ENCODE measurements at places on chromosomes 11 and 22.

DNA sequence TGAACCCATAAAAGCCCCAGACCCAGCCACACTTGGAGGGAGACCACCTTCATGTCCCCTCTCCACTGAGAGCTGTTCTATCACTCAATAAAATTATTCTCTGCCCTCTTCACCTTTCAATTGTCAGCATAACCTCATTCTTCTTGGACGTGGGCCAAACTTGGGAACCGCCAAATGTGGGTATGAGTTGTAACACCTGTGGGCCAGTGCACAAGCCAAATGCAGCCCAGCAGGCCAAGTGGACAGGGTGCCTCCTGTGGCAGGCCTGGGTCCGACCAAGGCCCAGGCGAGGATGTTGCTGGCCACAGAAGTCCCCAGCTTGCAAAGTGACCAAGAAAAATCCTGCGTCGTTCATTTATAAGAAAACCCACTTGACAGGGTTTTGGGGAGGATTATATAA is 621.2 kb downstream of the METTL15 start:
- H3K27ac ChIP-seq = no peak overlapping the region
- H3K36me3 ChIP-seq = no peaks in the 10 kb centered on the region
- H3K4me1 ChIP-seq = no peaks in the 10 kb centered on the region
- no peaks in the 10 kb centered on the region for H3K27me3 ChIP-seq
- no peak for DNase-seq

- peaks cover 15% of the 10 kb centered on the region for H3K27me3 ChIP-seq
- H3K4me1 ChIP-seq = peaks cover 3% of the 10 kb centered on the region
- H3K36me3 ChIP-seq = no peaks in the 10 kb centered on the region
- H3K4me3 ChIP-seq = no peak overlapping the region
Measured at GRCh38 chr11:69212798-69213110, 57.0 kb downstream of the SMIM38 start.

GRCh38 chr11:61052182-61052972 is 49.9 kb upstream of the CD5 start:
- peak overlapping the region; percentile 67 for H3K27ac ChIP-seq
- H3K4me3 ChIP-seq = no peak overlapping the region
- peaks cover 24% of the 10 kb centered on the region for H3K36me3 ChIP-seq
- peaks cover 47% of the 10 kb centered on the region for H3K4me1 ChIP-seq

GRCh38 chr22:46779651-46780050 is 17.2 kb downstream of the TBC1D22A start:
- peaks cover 36% of the 10 kb centered on the region for H3K4me1 ChIP-seq
- H3K27ac ChIP-seq = no peak overlapping the region
- H3K27me3 ChIP-seq = peaks cover 1% of the 10 kb centered on the region
- H3K36me3 ChIP-seq = peaks cover 13% of the 10 kb centered on the region

GRCh38 chr11:1202776-1203504 is 19.9 kb upstream of the MUC5B start:
- no peak overlapping the region for H3K4me3 ChIP-seq
- H3K27ac ChIP-seq = no peak overlapping the region
- H3K27me3 ChIP-seq = no peaks in the 10 kb centered on the region
- no peaks in the 10 kb centered on the region for H3K4me1 ChIP-seq
- no peaks in the 10 kb centered on the region for H3K36me3 ChIP-seq

- no peak overlapping the region for H3K4me3 ChIP-seq
- H3K27me3 ChIP-seq = no peaks in the 10 kb centered on the region
- H3K4me1 ChIP-seq = no peaks in the 10 kb centered on the region
- DNase-seq = no peak
- no peaks in the 10 kb centered on the region for H3K36me3 ChIP-seq
Measured at GRCh38 chr22:46418827-46419226, 83.3 kb downstream of the TRMU start.

DNA sequence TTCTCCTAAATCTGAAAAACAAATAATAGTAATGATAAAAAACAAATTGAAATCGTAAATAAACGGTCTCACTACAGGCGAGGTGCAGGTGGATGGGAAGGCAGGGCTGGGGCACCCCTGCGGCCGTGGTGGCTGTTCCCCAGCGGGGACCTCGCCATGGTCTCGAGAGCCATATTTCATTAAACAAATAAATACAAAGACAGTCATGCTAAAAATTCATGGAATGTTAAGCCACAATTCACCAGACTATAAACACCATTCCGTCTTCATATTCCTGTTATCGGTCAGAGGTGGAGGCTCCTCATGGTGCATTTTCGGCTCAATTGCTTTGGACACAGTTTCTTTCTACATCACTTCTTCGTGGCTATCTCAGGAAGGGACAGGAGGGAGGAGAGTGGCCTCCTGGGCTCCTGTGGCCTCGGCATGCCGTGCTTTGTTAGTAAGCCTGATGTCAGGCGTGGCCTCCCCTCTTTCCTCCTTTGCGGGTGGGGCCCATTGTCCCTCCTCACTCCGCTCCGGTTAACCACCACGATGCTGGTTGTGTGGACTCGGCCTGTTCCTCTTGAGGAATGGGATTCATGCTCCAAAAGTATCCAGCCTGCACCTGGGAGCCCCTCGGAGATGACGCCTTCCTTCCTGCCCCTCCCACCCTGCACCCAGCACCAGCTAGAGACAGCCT is 16.1 kb upstream of the BRSK2 start:
- no peaks in the 10 kb centered on the region for H3K4me1 ChIP-seq
- no peak for DNase-seq
- no peak overlapping the region for H3K4me3 ChIP-seq
- no peaks in the 10 kb centered on the region for H3K36me3 ChIP-seq

DNA sequence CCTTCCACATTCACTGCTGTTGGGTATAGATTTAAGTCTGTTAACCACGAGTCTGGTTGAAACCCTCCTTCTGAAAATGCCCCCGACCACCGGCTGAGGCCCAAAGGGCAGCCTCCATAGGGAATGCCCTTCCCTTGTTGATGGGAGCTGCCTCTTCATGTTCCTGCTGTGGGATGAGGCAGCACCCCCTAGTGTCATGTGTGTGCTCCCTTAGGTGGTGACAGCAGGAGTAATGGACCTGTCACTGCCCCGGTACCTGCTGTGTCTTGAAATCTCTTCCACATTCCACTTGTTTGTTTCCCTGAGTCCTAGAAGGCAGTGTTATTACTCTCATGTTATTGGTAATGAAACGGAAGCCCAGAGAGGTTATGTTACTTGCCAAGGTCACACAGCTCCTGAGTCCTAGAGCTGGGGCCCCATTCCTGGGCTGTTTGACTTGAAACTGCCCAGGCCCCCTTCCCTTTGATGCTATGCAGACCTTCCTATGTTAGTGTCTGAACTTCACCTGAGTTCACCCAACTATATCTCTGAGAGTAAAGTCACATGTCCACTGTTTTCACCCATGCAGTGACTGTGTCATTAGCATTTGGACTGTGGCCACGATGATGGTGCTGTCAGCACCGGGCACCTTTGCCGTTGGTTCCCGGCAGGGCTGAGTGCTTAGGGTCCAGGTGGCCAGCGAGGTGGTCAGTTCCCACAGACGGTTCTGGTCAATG is 234.3 kb downstream of the TBC1D22A start:
- no peaks in the 10 kb centered on the region for H3K36me3 ChIP-seq
- no peak overlapping the region for H3K4me3 ChIP-seq
- no peak overlapping the region for H3K27ac ChIP-seq

DNA sequence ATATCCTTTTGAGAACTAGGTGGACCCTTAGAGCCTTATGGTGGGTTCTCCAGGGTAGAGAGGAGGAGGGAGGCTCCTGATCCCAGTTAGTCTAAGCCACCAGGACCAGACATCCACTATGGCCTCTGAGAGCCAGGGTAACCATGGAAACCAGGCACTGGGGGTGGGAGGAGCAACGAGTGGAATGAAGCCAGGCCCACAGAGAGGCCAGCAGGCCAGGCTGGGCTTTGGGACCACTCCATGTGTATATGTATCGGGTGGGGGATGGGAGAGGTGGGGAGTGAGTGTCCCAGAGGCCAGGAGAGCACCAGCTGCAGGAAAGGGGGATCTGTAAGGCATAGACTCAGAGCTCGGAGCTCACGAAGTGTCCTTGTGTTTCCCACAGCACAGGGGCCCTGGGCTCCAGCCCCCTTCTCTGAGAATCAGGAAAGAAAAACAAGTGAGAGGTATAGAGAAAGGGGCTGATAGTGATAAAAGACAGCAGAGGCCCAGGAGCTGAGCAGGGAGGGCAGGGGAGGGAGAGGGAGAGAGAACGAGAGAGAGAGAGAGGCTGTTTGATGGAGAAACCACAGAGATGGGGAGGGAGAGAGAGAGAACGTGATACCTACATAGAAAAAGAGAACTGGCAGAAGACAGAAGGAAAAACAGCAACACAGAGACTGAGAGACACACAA is 15.5 kb upstream of the TSPAN18 start:
- peaks cover 1% of the 10 kb centered on the region for H3K4me1 ChIP-seq
- peaks cover 11% of the 10 kb centered on the region for H3K27me3 ChIP-seq
- no peaks in the 10 kb centered on the region for H3K36me3 ChIP-seq
- DNase-seq = no peak
- no peak overlapping the region for H3K4me3 ChIP-seq
